GM13977 (cell line): ENCODE measurements at places on chromosomes 12 and 14.
A peak's percentile ranks its signal among the peaks of the same experiment; 100 is the strongest.

GRCh38 chr12:72448805-72449204 is 176.6 kb downstream of the TRHDE start:
- DNase-seq = no peak

DNA sequence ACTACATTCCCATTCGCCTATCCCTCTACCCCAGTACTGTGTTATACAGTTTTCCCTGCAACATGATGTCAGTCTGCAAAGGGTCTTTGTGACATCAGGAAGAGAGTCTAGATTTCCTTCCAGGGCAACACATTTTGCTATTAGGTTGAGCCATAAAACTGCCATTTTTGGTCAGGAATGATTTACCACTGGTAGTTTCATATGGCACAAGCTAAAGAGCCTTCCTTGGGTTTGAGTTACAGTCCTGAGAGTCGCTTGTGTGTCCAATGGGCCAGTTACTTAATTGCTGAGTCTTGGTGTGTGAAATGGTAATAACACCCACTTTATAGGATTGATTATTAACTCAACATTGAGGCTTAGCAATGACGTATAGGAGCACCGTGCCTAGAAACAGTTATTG is 22.6 kb upstream of the AMIGO2 start:
- DNase-seq = no peak

DNA sequence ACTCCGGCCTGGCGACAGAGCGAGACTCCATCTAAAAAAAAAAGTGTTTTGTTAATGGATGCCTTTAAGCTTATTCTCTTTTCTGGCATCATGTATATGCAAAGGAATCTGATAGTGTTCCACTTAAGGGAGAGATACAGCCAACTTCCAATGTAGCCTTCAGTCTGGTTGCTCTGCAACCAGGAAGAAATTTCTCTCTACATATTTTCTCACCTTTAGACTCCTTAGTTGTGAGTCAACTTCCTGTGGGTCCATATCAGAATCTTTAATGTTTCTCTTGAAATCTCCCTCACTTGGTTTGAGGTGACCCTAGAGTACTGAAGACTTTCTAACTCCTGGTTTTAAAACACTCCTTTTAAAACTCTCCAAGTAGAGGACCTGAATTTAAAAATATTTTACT is 340.4 kb downstream of the SLC6A15 start:
- DNase-seq = no peak

DNA sequence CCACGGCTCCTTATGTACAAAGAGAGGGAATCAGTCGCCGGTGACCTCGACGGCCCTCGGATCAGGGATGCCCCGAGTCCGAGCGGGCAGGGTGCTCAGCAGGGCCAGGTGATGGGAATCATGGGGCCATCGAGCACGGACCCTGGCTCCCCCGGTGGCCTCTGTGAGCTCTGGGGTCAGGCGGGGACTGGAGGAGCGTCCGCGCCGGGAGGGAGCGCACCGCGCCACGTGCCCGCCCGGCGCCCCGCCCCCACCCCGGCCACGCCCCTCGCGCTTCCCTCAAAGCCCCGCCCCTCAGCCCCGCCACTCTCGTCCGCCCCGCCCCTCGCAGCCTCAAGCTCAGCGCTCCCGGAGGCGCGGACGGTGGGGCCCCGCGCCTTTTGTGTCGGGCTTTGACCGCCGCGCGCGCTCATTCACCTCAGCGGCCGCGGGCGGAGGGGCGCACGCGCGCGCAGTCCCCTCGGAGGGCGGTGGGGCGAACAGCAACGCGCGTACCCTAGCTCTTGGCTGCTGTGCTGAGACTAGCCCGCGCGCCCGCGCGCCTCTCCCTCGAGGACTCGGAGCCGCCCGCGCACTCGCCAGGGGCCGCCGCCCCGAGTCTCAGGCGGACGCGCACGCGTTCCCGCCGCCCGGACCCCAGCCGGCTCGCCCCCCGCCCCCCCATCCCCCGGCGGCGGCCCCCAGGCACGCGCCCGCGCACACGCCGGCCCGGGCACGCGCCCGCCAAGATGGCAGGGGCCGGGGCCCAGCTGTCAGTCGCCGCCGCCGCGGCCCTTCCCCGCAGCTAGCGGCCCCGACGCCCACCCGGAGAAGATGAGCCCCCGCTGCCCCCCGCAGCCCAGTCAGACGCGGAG is 93.9 kb upstream of the EVL start:
- peak; percentile 88 for DNase-seq

DNA sequence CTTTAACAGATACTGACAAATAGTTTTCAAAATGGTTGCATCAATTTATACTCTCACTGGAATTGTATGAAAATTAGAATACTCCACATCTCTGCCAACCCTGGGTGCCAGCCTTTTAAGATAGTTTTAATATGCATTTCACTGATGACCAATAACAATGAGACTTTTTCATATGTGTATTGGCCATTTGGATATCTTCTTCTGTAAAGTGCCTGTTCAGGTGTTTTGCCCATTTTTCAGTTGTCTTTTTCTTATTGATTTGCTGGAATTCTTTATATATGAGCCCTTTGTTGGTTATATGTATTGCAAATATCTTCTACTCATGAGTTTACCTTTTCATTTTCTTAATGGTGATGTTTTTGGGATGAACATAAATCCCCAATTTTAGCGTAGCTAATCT is 16.7 kb upstream of the RNU6-7 start:
- no peak for DNase-seq

- DNase-seq = no peak
Observed at GRCh38 chr12:87054226-87054625, 798.0 kb upstream of the MGAT4C start.

DNA sequence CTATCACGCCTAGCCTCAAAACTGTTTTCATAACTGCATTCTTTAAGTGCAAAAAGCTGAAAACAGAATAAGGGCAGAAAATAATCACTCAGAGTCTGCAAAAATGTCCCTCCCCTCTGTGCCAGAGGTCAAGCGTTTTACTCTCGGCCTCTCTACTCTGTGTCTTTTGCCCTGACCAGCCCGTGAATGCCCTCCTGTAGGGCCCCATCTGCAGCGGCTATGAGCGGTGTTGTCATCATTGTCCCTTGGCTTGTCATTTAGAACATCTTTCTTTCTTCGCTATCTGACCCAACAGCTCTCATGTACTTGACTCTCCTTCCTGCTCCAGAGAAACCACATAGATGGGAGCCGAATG is 21.7 kb downstream of the ELK3 start:
- no peak for DNase-seq

- DNase-seq = no peak
Observed at GRCh38 chr14:64733899-64734298, 29.7 kb downstream of the PLEKHG3 start.

DNA sequence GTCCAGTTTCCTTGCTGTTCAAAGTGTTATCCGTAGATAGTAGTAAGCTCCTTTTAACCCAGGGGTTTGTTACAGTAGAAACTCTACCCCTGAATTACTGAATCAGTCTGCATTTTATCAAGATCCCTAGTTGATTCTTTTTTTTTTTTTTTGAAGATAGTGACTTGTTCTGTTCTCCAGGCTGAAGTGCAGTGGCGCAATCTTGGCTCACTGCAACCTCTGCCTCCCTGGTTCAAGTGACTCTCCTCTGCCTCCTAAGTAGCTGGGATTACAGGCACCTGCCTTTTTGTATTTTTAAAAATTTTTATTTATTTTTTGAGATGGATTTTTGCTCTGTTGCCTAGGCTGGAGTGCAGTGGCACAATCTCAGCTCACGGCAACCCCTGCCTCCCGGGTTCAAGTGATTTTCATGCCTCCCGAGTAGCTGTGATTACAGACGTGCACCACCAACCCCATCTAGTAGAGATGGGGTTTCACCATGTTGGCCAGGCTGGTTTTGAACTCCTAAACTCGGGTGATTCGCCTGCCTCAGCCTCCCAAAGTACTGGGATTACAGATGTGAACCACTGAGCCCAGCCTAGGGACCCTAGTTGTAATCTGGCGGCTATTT is 10.5 kb downstream of the LARP4 start:
- DNase-seq = no peak

- no peak for DNase-seq
Observed at GRCh38 chr14:85599939-85600338, 70.0 kb downstream of the FLRT2 start.

GRCh38 chr12:112904571-112904970 is 2.2 kb upstream of the OAS1 start:
- no peak for DNase-seq

DNA sequence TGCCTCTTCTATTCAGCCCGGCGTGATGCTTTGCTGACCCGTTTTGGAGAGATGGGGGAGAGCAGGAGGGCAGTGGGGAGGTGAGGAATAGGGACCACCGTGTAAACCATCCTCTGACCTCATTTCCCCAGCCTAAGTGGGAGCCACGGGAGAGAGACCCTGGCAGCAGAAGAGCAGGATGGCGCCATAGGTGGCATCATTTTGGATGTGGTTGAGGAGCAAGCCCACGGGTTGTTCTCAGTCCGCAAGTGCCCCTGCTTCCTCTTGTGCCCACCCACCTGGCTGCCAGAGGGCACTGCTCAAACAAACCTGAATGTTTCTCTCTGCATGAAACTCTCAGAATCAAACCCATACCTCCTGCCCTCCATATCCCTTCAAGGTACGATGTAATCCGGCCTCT is 10.7 kb upstream of the UBC start:
- no peak for DNase-seq

DNA sequence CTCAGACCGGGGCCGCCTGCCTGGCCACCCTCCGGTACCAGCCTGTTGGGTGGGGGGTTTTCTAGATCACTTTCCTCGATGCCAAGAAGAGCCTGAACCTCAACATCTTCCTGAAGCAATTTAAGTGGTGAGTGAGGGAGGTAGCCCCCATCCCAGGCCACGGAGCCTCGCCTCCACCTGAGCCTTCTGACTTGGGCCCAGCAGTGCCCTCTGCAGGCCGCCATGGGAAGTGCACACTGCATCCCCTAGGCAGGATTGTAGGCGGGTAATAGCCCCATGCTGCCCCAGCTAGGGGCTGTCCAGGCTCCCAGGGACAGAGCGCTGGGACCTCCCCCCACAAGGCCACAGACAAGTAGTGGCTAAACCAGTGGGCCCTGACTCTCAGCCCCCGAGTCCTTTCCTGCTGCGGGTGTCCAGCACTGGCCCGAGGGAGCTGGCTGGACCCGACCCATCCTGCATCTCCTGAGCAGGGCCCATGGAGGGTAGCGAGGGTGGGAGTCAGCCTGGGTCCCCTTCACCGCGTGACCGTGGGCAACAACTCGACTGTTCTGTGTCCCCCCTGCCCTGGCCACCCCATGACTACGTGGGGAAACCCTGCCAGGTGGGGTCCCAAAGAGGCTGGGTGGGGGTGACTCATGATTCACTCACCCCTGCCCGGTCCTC is 15.3 kb upstream of the ADSS1 start:
- peak; percentile 97 for DNase-seq

DNA sequence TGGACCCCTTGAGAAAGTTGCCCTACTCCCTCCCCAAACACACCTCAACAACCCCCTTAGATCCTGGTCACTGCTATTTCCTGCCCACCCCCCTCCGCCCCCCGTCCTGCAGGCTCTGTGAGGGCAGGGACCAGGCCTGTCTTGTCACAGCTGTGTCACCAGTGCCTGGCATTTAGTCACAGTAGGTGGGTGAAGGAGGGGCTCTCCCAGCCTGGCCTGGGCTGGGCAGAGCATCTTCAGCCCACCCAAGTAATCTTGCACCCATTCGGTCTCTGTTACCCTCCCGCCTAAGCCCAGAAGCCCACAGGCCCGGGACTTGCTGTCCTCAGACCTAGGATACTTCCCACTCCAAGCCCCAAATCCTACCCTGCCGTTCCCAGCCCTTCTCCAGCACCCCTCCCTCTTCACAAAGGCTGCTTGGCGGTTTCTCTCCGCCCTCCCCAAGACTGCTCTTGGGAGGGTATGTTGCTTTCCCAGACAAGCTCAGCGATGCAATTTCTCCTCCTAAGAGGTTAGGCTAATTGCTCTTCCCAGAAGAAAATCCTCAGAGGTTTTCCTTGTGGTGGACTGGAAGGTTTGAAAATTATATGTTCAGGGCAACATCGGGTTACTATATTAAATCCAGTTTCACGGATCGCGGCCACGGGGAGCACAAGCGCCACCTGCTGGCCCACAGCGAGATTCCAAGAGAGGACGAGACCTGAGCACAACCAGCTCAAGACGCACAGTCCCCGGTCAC is 50.8 kb upstream of the ZFP36L1 start:
- DNase-seq = peak; percentile 65

DNA sequence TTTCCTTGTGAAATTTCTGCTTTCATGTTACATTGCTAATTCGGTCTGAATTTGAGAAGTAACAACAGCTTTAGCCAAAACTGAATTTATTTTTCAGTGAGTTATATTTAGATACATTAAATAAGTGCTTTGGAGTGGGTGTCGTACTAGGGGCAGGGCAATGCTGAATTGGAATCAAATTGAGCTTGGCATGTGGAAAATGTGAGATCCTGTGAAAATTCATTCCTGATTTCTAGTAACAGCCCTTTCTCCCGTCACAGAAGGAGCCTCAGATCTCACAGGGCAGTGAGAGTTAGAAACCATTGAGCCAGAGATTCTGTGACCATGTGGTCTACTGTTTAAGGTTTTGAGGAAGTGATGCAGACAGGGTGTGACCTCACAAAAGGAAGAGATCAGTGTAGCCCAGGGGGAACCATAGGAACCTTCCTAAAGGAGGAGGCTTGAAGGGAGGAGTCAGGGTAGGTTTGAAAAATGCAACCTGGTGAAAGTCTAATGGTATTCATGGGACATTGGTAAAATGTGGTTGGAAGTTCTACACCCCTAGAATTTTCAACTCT is 1136.8 kb downstream of the AACS start:
- no peak for DNase-seq

- no peak for DNase-seq
Observed at GRCh38 chr12:104702565-104703139, 245.9 kb downstream of the CHST11 start.
